ENCODE measurements at places on chromosomes 5 and 9.

- DNase-seq, result no peak
Measured at GRCh38 chr9:90002397-90003271, 397.8 kb downstream of the GADD45G start.

DNA sequence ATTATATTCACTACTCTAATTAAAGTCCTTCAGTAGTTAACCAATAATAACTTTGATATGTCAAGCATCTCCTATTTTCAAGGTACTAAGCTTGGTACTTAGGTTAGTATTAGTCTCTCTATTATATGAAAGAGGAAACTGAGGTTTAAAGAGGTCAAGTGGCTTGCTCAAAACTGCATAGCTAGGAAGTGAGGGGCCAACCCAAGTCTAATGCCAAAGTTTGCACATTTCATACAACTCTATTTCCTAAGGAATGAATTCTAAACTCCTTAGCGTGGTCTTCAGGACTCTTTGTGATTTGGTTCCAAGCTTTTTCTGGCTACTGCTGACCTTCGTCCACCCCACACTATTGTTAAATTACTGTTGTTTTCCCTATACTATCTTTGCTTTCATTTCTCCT, 9.9 kb upstream of the SHOC1 start:
- DNase-seq, result no peak

DNA sequence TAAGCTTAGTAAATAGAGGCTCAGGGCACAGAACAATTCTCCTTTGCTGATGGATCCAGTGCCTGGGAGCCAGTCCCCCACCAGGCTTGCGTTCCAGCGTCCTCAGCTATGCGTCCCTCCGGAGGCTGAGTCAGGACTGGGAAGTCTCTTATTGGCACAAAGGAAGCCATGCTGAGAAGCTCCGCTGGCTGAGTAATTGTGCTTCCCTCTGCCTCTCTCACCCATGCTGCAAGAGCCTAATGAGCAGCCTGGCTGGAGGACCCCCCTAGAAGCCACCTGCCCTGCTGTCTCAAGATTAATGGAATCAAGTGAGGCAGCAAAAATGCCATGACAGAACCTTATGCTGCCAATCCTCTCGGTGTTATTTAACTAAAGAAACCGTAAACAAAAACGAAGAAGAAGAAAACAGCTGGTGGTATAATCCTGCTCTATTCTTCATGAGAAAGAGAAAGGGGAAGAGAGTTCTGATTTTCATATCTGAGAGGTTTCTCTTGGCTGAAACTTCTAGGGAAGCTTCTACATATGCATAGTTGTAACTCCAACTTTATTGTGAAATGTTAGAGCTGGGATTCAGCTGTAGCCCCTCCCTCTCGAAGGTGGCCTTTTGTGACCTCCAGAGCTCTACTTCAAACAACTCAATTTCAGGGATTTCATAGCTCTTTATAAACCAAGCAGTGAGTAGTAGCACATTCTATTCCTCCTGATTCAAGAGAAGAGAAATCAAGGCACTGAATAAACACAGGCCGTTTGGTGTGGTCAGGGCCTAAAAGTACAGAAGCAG, 185.4 kb upstream of the SEMA6A start:
- no peak for DNase-seq

GRCh38 chr5:171308453-171309275, at the start of gene TLX3:
TSS of gene TLX3 (plus strand) at chr5:171309248. CDS start at chr5:171309366, 118 bp downstream.
- DNase-seq, result no peak

DNA sequence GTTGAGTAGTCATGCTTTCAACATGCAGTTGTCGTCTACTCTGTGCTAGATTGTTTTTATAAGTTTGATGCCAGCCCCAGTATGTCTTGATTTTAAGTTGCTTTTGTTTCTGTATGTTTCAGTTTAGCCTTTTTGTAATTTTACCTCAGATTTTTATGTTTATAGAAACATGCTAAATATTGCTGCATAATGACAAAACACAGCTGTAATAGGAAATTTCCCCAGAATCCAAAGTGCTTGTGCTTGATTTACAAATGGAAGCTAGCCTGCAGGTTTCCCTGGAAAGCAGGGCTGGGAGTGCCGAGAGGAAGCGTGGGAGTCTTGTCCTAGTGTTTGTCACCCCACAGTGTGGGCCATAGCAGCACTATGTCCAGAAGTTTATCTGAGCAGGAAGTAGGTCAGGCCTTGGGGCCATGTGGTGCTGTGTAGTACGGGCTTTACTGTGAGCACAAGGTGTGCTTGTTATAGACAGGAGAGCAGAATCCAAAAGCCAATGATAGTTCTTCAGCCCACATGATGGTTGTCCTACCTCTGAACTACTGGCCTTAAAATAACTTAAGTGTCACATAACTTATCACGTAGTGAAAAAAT, 100.0 kb upstream of the NREP start:
- DNase-seq, result no peak

- no peak for DNase-seq
Measured at GRCh38 chr5:124663101-124663506, 83.3 kb downstream of the ZNF608 start.

- DNase-seq, result no peak
Measured at GRCh38 chr5:56545016-56545415, 270.3 kb upstream of the MAP3K1 start.

DNA sequence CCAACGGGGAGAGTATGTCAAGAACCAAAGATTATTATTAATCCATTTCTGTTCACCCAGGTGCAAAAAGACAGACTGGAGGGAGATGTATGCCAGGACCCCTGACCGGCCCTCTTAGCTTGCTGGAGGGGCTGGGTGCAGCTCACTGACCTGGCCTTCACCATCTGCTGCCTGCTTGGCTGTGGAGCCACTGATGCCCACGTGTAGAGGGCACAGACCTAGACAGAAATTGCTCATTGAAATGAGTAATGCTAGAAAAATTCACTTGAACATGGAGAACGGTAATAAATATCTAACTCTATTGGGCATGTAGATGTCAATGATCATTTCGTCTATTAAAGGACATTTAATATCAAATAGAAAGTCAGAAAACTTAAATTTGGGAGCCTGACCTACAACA, 58.8 kb upstream of the ERCC6L2 start:
- no peak for DNase-seq

DNA sequence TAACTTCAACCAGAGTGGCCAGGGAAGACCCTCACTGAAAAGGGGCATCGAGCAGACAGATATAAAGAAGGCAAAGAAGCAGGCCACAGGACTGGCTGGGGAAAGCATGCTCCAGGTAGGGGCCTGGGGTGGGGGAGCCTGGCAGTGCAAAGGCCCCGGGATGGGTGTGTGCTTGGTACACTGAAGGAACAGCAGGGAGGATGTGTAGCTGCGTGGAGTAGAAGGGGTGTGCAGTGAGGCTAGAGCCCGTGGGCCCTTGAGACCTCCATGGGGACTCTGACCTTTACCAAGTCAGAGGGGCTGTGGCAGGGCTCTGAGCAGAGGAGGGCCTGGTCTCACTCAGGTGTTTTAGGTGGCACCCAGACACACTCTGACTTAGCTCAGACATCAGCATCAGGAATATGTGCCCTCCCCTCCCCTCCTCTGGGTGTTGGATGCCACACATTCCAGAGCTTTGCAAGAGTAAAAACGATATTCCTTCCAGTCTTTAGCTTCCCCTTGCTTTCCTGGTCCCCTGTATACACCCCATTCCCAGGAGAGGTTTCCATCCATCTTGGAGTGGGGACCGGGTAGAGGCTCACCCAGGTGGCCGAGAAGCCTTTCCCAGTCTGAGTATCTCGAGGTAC, 7.6 kb downstream of the TRIM7 start:
- no peak for DNase-seq

DNA sequence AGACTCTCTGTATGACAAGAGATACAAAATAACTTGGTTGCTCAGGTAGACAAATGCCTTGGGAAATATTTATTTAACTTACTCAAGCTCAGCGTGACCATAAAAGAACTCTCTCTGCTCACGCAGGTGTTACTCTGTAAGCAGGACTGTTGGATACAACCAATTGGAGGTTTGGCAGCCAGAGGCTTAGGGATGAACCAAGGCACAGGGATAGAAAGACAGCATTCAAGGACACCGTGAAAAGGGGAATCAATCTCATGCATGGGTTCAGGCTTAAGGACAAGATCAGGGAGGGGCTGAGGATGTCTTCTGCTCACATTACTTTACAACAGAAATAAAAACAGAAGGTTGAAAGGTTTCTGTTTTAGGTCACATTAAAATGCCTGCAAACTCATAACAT, 389.0 kb upstream of the BRINP1 start:
- no peak for DNase-seq

DNA sequence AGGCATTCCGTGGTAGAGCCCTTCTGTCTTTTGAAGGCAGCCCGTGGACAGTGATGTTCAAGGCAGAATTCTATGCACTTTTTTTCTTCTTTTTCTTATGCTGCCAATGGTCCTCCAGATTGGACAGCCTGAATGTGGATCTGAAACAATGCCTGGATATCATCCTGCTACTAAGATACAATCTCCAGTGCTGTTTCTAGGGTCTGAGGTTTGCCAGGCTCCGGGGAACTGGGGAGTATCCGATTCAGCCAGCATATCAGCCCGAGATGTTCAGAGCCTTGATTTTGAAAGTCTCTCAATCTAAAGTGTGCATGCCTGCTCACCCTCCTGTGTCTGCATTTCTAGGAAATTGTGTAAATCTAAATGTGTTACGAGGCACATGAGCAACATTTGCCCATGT, 103.8 kb upstream of the WWC1 start:
- DNase-seq, result no peak

GRCh38 chr5:62460578-62460983, 48.0 kb downstream of the IPO11 start:
- DNase-seq, result no peak

GRCh38 chr9:102205251-102205650, 466.8 kb upstream of the GRIN3A start:
- no peak for DNase-seq

GRCh38 chr9:34437006-34437925, 21.1 kb downstream of the FAM219A start:
- no peak for DNase-seq

GRCh38 chr5:158450751-158451171, 591.8 kb upstream of the CLINT1 start:
- DNase-seq, result no peak

DNA sequence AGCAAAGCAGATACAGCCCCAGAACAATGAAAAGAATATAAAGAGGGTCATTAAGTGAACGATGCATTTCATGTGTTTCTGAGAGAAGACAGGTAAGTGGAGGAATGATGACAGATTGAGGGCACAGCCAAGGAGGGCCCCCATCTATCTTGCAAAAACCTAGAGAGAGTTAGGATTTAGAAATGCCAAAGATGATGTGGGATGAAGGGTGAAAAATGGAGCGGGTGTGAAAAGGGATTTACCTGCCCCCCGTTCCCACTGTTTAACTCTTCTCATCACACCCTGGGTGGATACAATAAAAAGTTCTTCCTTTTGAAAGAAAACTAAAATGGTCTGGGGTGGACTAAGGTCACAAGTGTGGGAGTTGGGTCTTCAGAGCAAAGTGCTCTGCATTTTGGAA, 18.5 kb upstream of the PPP2R2B start:
- DNase-seq, result no peak

- DNase-seq, result peak; percentile 32
Measured at GRCh38 chr5:80254767-80255430, 949 bp downstream of the SERINC5 start.

- DNase-seq, result peak; percentile 61
Measured at GRCh38 chr9:89477811-89478630, 19.9 kb downstream of the SEMA4D start.

GRCh38 chr9:22043928-22044327, 34.8 kb upstream of the CDKN2B start:
- no peak for DNase-seq

DNA sequence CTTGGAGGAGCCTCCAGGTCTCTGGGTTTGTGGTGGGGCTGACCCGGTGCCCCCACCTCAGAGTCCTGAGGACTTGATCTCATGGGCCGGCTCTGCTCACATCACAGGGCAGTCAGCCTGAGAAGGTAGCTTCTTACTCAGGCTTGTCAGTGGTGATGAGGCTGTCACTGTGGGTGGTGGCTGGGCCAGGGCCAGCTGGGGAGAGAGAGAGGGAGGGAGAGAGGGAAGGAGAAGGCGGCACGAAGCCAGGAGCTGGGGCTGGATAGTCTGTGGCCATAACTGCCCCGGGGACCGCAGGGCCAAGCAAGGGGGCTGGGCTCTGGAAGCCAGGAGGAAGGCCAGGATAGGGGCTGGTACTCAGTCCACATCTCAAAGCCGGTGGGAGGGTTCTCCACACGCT, 6.5 kb downstream of the NTNG2 start:
- DNase-seq, result no peak

GRCh38 chr9:3746296-3747275, 220.8 kb upstream of the RFX3 start:
- no peak for DNase-seq

DNA sequence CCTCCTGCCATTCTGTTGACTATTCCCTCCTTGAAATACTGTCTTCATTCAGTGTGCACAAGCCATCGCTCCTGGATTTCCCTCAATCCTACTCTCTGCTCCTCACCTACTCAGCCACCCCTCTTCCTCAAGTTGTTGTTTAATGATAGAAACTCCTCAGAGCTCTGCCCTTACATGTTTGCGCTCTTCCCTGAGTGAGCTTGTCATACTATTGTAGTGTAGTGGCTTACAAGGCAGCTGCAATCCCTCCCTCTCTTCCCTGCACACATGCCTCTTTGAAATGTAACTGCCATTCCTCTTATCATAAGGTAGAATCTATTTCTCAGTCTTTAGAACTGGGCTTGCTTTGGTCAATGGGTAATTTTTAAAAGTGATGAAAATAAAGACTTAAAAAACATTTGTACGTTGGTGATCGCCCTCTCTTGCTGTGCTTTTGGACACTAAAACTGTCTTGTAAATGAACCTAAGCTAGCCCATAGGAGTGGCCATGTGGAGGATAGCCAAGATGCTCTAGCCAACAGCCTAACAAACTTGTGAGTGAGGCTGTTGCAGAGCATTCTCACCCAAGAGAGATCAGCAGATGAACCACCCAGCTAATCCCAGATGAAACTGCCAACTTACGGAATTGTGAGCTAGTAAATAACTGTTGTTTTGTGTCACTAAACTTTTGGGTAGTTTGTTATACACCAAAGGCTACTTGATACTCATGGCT, 18.1 kb upstream of the SMAD5 start:
- DNase-seq, result no peak

GRCh38 chr5:35781181-35781790, 75.4 kb upstream of the IL7R start:
- DNase-seq, result no peak

DNA sequence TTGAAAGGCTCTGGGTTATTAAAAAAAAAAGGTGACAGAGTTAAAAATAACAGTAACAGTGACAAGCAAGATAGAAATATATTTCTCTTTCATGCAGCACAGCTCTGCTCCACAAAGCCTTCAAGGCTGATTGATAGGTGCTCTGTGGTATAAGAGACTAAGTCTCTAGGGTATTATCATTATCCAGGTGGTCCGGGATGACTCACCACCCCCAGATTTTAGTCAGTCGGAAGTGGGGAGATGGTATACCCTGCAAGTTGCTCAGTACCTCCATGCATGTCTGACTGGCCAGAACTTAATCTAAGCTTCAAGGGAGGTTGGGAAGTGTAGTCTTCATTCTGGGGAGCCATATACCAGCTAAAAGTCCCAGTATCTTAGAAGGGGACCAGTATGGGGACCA, 76.1 kb downstream of the SLC1A3 start:
- DNase-seq, result no peak
